ENCODE measurements at places on chromosomes 6 and 20. TPM values are rescaled to one million over a fixed set of nuclear protein-coding genes. Genes with fewer than 3 reads are reported as not detected.

DNA sequence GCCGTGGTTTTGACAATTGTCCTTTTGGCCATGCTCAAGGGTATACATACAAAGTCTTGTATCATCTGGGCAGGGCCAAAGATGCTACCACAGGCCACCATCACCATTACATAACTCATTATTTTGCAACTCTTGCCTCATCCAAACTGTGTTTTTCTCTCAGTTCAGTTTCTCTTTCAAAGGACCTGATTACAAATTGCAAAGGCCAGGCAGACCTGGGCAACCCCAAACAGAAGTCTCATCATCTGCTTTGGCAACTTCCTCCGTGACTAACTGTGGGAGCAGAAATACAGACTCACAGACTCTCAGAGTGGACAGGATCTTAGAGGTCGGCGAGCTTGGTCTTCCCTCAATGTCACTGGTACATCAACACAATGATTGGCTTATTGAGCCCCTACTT is 117.8 kb upstream of the NEDD9 start:
- DNase-seq: peak; percentile 25

Gene DOK5
- 3.1 TPM for total RNA-seq

- DNase-seq: peak; percentile 84
Measured at GRCh38 chr6:125747589-125748405, 1.6 kb upstream of the HEY2 start.

- DNase-seq: peak; percentile 99
Measured at GRCh38 chr6:35318196-35319171, 20.9 kb downstream of the DEF6 start.

DNA sequence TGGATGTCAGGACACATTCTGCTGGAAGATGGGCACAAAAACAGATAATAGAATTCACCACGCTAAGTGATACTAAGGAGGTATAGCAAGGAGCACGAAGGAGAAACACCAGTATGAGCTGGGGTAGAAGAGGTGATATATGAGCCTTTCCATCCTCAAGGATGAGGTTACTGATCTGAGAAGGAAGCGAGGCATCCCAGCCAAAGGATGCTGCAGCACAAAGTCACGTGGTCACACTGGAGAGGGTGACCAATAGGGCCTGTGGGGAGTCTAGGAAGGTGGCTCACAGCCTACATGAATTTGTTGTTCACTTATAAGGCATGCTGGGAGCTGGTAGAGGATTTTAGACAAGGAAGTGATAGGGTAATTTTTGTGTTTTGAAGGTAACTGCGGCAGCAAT is 1.4 kb downstream of the GINS1 start:
- DNase-seq: no peak

DNA sequence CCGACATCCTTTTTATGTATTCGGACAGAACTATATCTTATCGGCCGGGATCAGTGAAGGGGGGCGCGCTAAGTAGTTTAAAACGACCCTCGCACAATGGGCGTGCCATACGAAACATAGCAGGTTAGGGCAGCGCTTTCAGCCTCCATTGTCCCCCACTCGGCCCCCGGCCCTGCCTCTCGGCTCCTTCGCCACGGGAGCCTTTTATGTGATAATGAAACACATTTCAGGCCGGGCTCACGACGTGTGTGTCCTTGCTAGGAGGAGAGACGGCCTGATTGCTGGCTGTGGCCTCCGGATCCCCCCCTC is 5.3 kb downstream of the FOXA2 start:
- DNase-seq: peak; percentile 96

GRCh38 chr6:38404900-38405556 is 234.7 kb downstream of the BTBD9 start:
- DNase-seq: no peak

Gene PAX1
- not detected for total RNA-seq

DNA sequence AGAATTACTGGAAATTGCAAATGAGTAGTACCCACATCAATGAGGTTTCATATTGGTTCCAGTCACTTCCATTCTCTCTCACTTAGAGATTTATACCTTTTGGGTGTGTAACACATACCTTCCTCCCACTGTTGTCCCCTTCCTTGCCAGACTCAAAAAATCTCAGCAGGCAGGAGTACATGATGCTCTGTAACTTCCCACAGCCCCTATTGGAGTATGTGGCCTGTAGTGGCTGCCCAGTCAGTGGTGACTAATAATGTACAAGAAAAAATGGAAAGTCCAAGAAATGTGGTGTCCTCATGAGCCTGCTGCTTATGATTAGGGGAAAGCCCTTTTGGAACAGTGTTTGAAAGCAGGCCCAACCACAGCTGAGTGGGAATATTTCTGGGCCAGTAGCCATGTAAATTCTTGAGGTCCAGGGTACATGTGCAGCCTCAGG is 312.0 kb downstream of the ZFAND3 start:
- DNase-seq: no peak

GRCh38 chr6:168684906-168685305 is 243.9 kb downstream of the SMOC2 start:
- no peak for DNase-seq

- DNase-seq: no peak
Measured at GRCh38 chr6:56807989-56808337, 146.9 kb upstream of the BEND6 start.

Gene DCBLD1
- 21.9 TPM for total RNA-seq

GRCh38 chr6:167141667-167142432 is 15.9 kb downstream of the GPR31 start:
- DNase-seq: peak; percentile 89

All from endodermal cell (in vitro differentiated cells).